ENCODE measurements at places on chromosomes 2 and 18. TPM values are rescaled to one million over a fixed set of nuclear protein-coding genes. Genes with fewer than 3 reads are reported as not detected.

The DNAH6 gene
- not detected for total RNA-seq

The C2orf78 gene
- total RNA-seq: not detected

The GCKR gene
- not detected for total RNA-seq

The RALBP1 gene
- total RNA-seq: 64.0 TPM

The RAB6C gene
- total RNA-seq: 0.02 TPM

The B3GNT7 gene
- 0.17 TPM for total RNA-seq

The NETO1 gene
- not detected for total RNA-seq

The ABCB11 gene
- total RNA-seq: 0.02 TPM

The CPO gene
- not detected for total RNA-seq

The CYP27C1 gene
- total RNA-seq: 0.96 TPM

DNA sequence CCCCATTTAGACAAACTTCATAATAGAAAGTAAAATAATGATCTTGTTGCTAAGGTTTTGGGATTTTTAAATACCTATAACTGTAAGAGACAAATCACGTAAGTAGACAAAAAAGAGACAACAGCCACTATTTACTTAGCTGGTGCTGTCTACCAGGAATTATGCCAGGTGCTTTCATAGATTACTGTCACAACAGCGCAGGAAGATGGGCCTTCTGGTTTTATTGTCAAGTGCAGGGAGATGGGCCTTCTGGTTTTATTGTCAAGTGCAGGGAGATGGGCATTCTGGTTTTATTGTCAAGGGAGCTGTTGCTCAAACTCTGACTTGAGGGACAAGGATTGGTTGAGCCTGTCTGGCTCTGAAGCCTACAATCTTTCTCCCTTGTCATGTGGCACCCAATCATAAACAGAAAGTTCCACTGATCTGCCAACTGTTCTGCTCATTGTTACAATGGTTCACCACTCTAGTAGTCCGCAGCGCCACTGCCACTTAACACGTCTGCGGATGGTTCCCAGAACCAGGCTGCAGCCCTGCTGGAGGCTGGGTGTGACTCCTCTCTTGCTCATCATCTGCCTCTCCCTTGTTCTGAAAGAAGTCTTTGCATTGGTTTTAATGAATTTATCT, 95.0 kb downstream of the RNF144A start:
- peak; percentile 45 for DNase-seq

- DNase-seq: no peak
These were observed 47.3 kb downstream of the WDFY1 start for GRCh38 chr2:223897669-223898330.

- DNase-seq: peak; percentile 98
These were observed 337.5 kb downstream of the GULP1 start for GRCh38 chr2:188628989-188629752.

DNA sequence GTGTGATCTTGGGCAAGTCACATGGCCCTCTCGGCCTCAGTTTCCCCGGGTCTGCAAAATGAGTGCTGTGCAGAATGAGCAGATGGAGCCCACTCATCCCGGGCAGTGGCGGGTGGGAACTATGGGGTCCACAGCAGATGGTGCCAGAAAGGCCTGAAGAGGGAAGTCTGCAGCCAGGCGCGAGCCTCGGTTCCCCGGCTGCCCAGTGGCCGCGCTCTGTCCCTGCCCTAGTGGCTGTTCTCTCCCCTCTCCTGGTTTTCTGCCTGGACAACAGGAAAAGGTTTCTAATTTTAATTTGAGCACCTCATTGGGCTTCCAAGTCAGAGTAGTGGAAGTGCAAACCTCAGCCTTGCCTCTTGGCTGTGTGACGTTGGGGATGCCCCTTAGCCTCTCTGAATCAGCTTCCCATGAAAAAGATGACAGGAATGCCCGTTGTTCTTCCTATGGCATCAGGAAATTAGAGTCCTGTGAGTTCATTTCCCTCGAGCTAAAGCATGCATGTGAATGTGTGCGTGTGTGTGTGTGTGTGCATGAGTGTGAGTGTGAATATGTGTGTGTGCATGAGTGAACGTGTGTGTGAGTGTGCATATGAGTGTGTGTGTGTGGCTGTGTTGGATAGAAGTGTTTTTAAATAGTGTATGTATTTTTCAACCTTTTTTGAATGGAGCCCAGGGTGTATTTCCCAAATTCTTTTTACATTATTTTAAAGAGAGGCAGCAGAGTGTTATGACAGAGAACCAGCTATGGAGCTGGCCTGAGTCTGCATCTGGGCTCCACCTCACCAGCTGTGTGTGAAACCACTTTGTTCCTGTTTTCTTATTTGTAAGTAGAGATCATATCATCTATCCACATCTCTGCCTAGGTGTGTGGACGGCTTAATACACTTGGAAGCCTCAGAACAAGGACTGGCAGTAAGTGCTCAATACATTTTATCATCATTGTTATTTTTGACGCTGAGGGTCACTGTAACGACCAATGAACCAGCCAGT, 41.3 kb downstream of the RRM2 start:
- DNase-seq: no peak

GRCh38 chr2:109247812-109248211, 118.8 kb downstream of the SH3RF3 start:
- no peak for DNase-seq

- no peak for DNase-seq
These were observed 15.9 kb downstream of the ITGB1BP1 start for GRCh38 chr2:9407363-9407811.

DNA sequence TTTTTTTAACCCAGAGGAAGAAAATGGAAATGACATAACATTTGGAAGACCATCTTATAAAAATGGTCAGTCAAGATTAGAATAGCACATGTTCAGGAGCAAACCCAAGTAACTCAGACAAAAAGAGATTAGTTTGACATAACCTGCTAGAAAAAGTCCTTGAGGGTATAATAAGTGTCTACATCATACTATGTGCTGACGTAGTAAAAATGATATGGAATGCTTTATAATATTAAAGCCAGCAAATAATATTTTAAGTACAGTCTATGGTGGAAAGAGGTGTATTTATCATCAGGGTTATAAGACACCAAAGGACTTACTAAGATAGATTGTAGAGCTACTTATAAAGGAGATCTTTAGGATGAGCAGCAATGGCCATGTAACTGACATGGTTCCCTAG, 169.0 kb downstream of the LTBP1 start:
- DNase-seq: no peak

- peak; percentile 24 for DNase-seq
These were observed 52.0 kb downstream of the TEKT4 start for GRCh38 chr2:94923196-94923595.

- DNase-seq: no peak
These were observed 148.4 kb downstream of the DOCK10 start for GRCh38 chr2:224893848-224894247.

DNA sequence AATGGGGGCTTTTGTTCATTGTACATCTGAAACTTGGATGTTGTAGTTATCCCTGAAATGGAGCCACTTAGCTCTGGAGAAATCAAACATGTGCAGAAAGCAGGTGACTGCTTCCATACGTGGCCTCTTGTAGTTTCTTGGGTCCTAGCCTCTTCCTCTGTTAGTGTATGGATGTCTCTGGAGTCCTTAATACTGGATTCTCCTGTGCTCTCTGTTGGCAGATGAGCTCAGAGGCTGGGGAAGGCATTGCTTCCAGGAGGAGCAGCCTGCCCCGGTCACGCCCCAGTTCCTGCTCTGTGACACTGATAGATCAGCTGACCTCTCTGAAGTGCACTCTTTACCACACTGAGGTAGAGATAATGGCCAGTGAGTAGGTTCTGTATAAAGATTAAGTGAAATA, 176.2 kb downstream of the LDLRAD4 start:
- DNase-seq: no peak

GRCh38 chr2:106137731-106138521, 56.2 kb downstream of the UXS1 start:
- DNase-seq: no peak

DNA sequence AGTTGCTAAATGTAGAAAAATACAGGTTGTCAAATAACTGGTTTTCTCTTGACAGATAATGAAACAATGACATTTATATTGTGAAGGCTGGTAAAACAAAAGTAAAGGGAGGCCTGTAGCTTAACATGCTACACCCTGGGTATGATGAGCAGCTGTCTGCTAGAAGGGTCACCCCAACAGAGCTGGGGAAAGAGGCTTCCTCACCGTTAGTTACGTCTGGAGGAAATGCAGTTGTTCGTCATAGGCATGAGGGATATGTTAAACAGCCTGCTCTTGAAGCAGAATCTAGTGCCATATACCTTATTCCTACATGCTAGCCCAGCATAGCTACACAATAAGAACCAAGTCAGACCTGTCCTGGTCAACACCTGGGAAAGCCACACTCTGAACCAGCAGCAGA, 49.9 kb downstream of the LPIN2 start:
- DNase-seq: no peak

GRCh38 chr2:61144697-61145268, 17.2 kb upstream of the C2orf74 start:
- peak; percentile 97 for DNase-seq
